ENCODE measurements at places on chromosomes 13 and 19.
A peak's percentile ranks its signal among the peaks of the same experiment; 100 is the strongest.

- DNase-seq, result peak; percentile 24
These were observed 131.3 kb downstream of the URI1 start for GRCh38 chr19:30073152-30074000.

DNA sequence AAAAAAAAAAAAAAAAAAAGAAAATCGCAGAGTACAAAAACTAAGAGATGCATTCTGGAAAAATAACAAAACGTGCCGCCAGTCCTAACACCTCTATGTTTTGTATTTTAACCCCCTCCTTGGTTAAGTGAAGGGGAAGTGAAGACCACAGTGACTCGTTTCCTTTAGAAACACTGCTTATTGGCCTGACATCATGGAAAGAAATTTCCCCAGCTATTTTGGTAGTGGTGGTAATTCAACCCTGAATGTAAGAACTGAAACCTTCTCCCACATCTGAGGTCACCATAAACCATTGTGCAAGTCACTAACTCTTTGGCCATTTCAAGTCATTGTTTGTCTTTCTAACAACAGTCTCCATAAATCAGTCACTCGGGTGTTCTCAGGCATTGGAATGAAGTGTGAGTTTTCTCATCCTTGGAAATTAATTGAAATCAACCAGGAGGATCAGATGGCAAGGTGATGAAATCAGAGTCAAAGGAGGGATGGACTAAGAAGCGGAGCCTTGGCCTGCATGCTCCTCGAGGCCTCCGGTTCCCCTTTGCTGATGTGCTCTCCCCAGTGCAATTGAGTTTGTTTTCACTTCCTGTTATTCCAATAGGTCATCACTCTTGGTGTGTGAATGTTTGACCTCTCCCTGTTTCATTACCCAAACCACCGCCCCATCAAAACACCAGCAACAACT is 443.9 kb downstream of the FGF9 start:
- DNase-seq, result no peak

GRCh38 chr19:596263-596655 is 6.6 kb downstream of the HCN2 start:
- DNase-seq, result no peak

DNA sequence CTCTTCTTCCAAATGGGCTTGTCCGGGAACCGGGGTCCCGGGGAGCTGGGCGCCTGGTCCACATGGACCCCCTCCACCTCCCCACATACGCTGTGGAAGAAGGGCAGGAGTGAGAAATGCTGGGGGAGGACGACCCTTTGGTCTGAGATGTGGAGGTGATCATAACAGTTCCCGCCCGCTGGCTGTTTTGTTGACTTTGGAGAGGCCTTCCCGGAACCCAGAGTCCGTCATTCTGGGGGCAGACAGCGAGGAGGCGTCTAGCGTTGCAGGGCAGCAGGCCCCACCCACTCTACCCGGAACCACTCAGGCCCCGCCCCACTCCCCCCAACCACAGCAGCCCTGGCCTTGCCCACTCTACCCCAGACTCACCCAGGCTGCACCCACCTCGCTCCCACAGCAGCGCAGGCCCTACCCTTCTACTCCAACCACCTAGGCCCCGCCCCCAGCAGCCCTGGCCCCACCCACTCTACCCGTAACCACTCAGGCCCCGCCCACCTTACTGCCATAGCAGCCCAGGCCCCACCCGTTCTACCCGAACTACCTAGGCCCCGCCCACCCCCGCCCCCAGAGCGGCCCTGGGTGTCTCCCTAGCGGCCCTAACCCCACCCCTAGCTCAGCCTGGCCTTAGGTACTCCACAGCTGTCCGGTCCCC is 7.1 kb downstream of the GPR108 start:
- no peak for DNase-seq

DNA sequence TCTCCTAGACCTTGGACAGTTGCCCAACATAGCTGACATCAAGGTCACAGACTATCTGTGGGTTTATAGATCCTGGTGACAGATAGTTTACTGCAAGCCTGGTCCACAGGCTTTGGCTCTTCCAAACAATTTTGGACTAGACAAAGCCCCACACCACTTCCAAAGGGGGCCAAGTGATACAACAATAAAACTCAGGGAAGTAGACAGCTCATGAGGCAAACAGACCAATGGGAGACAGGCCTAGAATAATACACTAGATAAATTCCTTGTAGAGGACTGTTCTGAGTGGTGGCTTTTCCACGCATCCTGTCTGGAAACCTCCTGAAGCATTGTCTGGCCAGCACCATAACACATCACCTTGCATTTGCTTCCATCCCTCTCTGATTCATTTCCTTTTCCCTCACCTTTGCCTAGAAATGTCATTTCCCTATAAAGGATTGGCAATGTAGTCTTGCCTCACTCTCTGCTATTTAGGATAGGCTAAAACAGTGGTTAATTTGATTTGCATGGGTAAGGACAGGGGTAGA is 284.2 kb downstream of the POU4F1 start:
- no peak for DNase-seq
